Kidney capillary endothelial cell (primary cell): ENCODE measurements at places on chromosomes 5 and 9.

- no peak for DNase-seq
Observed at GRCh38 chr9:80049096-80049782, 477.5 kb downstream of the TLE4 start.

- DNase-seq, result no peak
Observed at GRCh38 chr9:34276772-34277171, 52.3 kb downstream of the KIF24 start.

DNA sequence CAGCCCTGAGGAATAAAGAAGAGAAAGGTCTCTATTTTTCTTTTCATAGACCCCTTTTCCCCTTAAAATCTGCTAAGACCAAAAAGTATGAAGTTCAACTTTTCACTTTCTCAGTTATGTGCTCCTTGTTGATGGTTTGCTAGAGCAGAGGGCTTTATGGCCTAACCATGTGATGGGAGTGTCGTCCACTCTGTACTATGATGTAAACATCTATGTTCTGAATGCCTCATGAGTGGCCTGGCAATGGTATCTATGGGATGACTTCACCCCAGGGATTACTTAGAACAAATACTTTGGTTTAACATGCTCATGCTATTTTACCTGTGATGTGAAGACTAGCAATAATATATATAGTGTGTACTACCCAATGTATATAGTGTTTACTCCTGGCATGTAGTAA lies 43.7 kb upstream of the MIER3 start:
- no peak for DNase-seq

DNA sequence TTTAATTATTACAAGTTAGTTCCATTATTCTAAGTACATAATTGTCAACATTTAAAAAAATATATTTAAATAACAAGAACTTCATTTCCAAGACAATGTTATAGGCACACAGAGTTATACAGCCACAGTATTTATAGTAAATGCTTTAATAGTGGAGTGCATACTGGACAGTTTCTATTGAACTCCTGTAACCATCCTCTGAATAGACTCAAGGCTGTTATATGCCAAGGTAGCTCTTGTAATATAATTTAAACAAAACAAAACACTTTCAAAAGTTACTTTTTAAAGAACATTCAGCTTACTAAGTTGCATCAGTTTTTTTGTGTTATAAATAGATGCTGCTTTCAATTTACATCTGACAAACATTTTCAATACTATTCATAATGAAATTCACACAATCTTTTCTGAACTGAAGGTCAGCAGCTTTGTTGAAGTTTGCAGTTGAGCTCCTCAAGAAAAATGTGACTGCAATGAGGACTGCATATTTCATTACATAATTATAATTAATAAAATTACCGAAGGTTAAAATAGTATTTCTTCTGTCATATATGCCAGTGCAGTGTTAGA lies 549.9 kb upstream of the CYLC2 start:
- no peak for DNase-seq

DNA sequence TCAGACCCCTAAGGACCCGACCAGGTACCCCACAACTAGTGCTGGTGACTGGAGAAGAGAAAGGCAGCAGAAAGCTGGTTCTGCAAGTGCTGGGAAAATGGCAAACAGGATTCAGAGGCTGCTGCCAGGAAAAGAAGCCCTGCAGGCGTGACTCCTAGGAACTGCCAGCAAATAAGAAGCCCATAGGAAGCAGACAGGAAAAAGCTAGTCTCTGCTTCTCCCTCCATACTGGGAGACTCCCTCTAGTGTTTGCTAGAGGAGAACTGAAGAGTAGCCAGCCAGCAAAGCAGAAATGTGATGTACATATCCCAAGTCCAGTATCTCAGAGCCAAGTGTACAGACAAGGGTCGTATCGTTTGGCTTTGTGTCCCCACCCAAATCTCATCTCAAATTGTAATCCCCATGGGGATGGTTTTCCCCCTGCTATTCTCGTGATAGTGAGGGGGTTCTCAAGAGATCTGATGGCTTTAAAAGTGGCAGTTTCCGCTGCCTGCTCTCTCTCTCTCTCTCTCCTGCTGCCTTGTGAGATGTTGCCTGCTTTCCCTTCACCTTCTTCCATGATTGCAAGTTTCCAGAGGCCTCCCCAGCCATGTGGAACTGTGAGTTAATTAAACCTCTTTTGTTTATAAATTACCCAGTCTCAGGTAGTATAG lies 38.1 kb upstream of the TUSC1 start:
- DNase-seq, result peak; percentile 26

- DNase-seq, result no peak
Observed at GRCh38 chr5:77301447-77301883, 91.0 kb downstream of the PDE8B start.

DNA sequence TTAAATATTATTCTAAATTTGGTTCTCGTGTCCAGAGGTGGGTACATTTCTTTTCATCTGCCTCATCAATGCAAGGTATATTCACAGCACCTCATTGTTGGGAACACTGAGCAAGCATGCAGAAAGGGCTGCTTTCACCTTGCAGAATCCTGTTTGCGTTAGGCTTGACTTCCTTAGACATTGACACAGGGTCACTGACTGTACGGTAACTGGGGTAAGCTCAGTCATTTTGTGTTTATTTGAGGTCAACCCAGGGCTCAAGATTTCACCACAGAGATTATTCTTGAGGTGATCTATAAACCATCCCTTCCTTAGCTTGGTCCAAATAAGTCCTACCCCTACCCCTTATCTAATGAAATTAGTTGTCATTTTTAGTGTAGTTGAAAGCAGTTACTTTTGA lies 1.7 kb upstream of the PTPDC1 start:
- DNase-seq, result no peak

DNA sequence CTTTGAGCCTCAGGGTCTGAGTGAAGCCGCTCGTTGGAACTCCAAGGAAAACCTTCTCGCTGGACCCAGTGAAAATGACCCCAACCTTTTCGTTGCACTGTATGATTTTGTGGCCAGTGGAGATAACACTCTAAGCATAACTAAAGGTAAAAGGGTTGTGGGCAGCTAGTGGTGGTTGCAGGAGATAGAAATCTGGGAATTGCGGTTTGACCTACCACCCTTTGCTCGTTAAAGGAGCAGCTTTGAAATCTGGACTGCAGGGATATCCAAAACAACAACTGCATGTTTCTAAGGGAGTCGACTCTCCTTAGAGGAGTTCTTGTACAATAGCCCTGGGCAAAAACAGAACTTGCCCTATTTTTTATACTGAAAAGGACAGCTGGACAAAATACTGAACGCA lies 19.0 kb downstream of the ABL1 start:
- no peak for DNase-seq
